Spinal cord (tissue), 10 donors: ENCODE measurements at places on chromosomes 16 and 17.

DNA sequence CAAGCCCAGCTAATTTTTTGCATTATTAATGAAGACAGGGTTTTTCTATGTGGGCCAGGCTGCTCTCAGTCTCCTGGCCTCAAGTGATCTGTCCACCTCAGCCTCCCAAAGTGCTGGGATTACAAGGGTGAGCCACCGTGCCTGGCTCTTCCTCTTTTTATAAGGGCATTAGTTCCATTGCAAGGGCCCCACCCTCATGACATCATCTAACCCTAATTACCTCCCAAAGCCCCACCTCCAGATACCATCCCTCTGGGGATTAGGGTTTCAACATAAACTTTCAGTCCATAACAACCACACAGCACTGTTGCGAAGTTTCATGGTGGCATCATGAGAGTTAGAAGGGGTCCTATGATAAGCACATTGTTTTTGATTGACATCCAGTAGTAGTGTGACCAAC, 277.7 kb downstream of the GRIN2A start:
- DNase-seq, result no peak

DNA sequence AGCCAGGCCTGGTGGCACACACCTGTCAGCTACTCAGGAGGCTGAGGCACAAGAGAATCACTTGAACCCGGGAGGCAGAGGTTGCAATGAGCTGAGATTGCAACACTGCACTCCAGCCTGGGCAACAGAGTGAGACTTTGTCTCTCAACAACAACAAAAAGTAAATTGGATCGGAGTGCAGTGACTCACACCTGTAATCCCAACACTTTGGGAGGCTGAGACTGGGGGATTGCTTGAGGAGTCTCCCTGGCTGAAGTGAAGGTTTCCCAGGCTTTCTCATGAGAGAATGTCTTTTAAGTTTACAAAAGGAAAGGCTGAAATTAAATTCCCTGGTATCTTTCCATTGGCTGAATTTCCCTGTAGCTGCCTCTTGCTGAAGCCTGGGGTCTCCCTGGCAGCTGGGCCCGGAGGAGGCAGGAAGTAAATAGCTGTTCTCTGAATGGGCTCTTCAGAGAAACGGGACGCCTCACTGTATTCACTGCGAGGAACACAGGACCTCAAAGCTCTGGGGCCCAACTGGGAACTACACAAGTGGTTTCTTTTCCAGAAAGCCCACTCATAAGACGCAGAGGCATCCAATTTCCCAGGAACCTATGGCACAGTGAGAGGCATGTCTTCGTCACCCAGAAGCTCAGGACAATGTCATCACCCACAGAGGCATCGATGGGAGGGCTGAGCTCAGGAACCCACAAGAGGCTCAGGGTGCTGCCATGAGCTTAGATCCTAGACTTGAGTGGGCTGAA, 77.4 kb upstream of the SMURF2 start:
- DNase-seq, result peak; percentile 43

DNA sequence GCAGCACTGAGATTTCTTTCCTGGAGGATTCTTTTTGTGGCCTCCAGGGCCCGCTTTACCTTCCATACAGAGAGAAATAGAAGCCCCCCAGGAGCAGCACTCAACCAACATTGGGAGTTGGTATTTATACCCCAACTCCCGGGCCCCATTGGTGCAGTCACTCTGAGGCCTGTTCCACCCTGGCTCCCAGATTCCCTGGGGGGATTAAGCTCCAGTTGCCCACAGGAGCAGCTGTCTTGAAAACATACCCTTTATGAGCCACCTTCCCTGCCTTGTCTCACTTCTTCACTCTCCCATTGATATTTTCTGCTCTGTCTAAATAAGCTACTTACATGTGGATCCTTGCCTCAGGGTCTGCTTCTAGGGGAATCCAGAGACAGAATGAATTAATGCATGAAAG, 167.8 kb downstream of the KATNIP start:
- DNase-seq, result no peak

DNA sequence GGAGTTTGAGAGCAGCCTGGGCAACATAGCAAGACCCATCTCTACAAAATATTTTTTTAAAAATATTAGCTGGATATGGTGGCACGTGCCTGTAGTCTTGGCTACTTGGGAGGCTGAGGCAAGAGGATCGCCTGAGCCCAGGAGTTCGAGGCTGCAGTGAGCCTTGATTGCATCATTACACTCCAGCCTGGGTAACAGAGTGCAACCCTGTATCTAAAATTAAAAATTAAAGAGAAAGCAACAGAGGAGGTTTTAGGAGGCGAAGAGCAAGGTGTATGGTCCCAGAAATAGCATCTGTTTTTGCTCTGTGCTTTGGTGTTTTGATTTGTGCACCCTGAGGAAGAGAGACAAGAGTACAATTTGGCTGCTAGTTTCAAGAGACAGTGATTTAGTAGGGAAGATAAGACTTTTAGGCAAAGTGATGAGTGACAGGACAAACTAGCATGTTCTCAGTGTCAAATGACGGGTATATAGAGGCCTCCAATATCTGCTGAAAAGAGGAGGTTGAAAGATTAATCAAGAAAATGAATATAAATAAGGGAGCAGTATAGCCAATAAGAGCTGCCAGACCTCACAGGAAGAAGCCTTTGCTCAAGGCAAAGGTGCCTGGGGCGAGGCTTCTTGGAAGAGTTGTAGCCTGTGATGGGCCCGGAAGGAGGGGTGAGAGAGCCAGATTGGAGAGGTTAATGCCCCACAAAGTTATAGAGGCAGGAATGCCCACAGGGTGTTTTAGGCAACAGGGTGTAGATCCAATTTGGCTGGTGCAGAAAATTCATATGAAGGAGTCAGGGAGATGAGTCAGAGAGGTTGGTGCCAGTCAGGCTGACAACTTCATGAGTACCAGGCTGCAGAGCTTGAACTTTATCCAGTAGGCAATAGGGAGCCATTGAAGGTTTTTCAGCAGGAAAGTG, 11.4 kb downstream of the HLF start:
- no peak for DNase-seq

DNA sequence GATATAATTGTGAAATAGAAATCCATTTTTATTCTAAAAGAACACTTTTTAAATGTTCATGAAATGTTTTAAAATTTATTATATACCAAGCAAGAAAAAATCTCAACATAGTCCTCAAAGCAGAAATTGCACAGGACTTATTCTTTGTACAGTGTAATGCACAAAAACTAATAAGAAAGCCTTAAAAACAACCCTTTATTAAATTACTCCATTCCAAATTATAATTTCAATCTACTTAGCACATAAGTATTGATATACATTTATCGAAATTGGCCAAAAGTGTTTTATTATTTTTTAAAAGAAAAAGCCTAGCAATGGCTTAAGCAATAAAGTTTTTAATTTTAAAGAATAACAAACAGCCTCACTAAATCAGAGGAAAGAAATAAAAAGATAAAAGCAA, 19.1 kb downstream of the NLRC5 start:
- DNase-seq, result no peak

- DNase-seq, result no peak
These were observed 1.9 kb downstream of the EPN3 start for GRCh38 chr17:50534222-50534978.

GRCh38 chr17:45441526-45442310, 9.0 kb upstream of the ARHGAP27 start:
- DNase-seq, result no peak
